Esophagus mucosa (tissue), 1 donor: ENCODE measurements at places on chromosomes 3 and 15. TPM values are rescaled to one million over a fixed set of nuclear protein-coding genes. Genes with fewer than 3 reads are reported as not detected.

- ATAC-seq = no peak
These were observed 164.6 kb upstream of the TSC22D2 start for GRCh38 chr3:150243466-150243865.

DNA sequence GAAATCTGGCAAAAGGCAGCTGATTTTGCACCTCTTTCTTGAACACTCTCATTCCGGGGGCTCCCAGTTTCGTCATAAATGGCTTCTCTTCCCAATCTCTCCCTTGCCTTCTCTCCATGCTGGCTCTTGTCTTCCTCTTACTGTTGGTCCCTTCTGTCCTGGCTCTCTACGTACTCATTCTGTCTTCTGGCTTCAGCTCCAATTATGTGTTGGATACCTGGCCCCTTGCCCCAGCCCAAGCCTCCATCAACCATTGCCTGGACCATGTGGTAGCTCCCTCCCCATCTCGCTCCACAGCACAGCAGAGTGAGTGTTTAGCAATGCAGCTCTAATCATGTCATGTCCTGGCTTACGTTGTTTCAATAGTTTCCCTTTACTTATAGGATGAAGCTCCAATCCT is 21.7 kb upstream of the KY start:
- no peak for ATAC-seq

DNA sequence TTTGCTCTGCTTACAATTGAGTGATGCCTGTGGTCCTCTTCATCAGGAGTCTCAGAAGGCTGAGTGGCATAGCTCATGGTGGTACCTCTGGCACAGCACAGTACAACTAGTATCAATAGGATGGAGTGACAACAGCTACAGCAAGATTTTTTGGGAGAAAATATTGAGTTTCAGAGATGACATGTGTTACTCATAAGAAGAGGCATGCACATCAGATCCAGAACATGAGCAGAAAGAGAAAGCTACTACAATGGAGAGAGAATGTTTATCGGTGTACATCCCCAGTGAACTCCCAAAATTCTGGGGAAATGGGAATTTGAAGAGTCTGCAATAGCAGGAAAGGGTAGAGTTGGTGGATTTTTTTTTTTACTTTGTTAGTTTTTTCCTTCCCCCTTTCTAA is 130.5 kb upstream of the MB21D2 start:
- ATAC-seq = no peak

DNA sequence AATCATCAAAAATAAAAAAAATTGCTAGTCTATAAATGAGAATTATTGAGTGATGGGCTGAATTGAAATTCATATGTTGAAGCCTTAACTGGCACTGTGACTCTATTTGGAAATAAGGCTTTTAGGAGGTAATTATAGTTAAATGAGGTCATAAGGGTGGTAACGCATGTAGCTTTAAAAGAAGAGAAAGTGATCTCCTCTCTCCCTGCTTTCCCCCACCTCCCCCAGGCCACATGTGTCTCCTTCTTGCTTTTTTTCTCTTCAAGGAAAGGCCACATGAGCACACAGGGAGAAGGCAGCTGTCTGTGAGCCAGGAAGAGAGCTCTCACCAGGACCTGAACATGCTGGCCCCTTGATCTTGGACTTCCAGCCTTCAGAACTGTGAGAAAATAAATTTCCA is 48.2 kb upstream of the ARPP19 start:
- ATAC-seq = no peak

GRCh38 chr15:49412797-49413196 is 10.2 kb upstream of the FGF7 start:
- ATAC-seq = no peak

GRCh38 chr3:149727656-149728055 is 24.6 kb downstream of the COMMD2 start:
- no peak for ATAC-seq

DNA sequence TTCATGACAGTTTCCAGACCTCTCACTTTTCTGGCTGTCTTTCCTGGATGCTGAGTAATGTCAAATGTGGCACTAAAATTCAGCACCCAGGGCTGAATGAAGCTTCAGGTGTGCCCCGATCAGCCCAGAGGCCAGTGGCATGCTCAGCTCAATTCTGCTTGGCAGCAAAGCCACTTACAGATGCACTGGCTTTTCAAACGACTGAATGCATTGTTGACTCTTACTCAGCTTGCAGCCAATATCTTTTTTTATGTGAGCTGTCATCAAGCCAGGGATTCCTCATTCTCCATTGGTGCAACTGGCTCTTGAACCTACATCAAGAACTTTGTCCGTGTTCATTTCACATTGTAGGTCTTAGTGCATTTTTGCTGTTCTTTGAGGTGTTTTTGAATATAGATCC is 60.7 kb downstream of the ZDHHC19 start:
- ATAC-seq = no peak

SLC35G2 gene
- total RNA-seq = 1.0 TPM

USP50 gene
- not detected for total RNA-seq

TMEM266 gene
- total RNA-seq = 0.08 TPM
